ENCODE measurements at places on chromosomes 16 and 17.

GRCh38 chr16:10828851-10829366, 10.3 kb upstream of the TVP23A start:
- DNase-seq: peak; percentile 92

DNA sequence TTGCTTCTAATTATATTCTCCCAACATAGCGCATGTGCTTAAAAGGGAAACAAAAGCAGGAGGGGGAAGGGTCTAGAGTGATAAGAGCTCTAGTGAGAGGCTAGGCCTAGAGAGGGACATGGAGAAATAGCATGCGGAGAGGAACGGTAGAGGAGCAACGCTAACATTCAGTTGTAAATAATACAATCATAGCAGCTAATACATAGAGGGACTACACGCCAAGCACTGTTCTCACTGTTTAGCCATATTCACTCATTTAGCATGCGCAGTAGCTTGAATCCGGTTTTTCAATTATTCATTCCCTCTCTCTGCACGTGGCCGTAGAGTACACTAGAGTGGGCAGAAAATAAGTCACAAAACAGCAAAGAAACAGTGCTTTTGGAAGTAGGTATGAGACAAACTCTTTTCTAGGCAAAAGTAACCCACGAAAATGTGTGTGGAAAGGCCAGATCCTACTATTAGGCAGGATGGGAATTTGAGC, 1.7 kb upstream of the ALOX12 start:
- no peak for DNase-seq

GRCh38 chr17:1878419-1879121, 48.8 kb downstream of the RPA1 start:
- no peak for DNase-seq

GRCh38 chr17:81043725-81044427, 8.9 kb downstream of the BAIAP2 start:
- DNase-seq: no peak

- no peak for DNase-seq
Measured at GRCh38 chr16:2664574-2664982, 17.7 kb upstream of the KCTD5 start.

- no peak for DNase-seq
Measured at GRCh38 chr17:37399265-37399803, 7.3 kb downstream of the ACACA start.
